ENCODE measurements at places on chromosomes 12 and 14.

DNA sequence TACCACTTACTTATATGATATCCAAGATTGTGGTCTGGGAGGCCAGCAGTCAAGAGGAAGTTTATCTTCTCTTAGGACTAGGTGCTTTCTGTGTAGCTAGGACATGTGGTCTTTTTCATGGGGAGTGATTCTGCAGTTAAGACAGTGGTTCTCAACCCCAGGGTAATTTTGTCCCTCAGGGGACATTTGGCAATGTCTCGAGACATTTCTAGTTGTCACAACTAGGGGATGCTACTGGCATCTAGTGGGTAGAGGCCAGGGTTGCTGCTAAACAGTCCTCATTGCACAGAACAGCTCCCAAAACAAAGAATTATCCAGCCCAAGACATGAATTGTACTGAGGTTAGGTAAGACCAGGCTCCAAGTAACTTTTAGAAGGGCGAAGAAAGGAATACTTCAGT is 20.0 kb downstream of the AMDHD1 start:
- DNase-seq, result no peak

DNA sequence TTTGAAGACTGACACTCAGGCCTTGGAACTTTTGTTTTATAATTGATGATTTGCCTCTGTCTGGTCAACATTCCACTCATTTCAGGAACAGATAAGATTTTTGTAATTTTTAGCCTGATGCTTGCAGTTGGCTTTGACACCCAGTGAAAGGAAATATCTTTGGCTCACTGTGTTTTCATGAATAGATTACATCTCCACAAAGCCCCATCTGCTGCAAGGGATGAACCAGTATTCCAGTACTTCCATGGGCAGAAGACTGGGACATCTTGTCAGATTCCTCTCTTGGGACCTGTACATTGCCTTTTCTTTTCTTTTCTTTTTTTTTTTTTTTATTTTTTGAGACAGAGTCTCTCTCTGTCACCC is 28.4 kb downstream of the GSG1 start:
- DNase-seq, result no peak

- DNase-seq, result peak; percentile 81
These were observed 14.0 kb upstream of the RACGAP1 start for GRCh38 chr12:50039151-50039835.

- DNase-seq, result no peak
These were observed 25.7 kb downstream of the PYM1 start for GRCh38 chr12:55901881-55902490.

DNA sequence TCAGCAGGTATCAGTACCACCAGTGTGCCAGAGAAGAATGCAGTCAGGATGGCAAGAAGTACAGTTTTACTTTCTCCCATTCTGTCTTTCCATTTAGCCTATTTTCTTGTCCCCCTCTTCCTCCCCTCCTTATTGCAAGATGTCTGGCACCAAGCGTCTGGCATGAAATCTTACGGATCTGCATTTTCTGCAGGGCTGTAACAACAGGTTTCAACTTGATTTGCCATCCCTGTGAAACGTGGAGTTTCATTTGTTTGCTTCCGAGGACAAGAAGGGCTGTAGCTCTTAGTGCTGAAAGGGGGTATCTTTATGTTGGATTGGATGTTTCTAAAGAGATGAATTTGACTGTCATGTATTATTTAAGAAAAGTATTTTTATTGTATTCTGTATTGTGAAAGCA is 1110.6 kb downstream of the BCL11B start:
- no peak for DNase-seq

DNA sequence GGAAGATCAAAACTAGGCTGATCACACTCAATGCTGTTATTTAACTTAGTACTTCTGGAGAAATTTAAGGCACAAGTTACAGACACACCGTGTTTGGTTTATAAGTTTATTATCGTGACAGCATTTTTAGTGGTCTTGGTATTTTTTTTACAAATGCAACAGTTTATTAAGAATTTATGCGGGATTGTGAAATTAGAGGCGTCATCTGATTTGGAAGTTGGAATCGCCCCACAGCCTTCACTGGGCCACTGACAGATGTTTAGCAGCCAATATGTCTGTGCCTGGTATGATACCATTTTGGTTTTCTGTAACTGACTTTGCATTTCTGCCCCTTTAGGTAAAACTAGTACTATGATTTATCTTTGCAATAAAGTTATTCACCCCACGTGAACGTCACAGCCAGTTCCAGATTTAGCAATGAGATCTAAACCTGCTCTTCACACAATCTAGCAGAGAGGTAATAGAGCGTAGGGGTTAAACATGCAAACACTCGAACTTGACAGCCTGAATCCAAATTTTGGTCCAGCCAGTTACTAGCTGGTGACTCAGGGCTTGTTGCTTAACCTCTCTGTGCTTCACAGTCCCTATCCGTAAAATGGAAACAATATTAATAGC is 73.2 kb upstream of the SSTR1 start:
- no peak for DNase-seq

GRCh38 chr12:19946550-19946949 is 421.8 kb upstream of the PDE3A start:
- DNase-seq, result no peak

All from right forelimb (tissue), 1 donor.